NCI-H1694 (cell line): ENCODE measurements at places on chromosomes 12 and 14.

DNA sequence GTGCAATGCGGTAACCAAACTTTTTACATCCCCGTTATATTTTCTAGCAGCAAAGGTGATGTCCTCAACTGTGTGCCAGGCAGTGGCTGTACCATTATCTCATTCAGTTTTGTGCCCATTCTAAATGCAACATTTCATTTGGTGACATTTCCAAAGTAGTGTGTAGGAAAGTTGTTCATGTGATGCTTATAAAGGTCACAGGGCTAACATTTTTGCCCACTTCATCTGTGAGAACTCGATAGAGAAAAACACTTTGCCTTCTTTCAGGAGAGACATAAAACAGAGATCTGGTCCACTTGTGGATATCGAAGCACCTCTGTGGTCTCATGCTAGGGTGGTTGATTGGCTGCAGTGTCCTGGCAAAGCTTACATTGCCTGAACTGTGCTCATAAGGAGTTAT is 414.2 kb upstream of the PDE3A start:
- DNase-seq: no peak

DNA sequence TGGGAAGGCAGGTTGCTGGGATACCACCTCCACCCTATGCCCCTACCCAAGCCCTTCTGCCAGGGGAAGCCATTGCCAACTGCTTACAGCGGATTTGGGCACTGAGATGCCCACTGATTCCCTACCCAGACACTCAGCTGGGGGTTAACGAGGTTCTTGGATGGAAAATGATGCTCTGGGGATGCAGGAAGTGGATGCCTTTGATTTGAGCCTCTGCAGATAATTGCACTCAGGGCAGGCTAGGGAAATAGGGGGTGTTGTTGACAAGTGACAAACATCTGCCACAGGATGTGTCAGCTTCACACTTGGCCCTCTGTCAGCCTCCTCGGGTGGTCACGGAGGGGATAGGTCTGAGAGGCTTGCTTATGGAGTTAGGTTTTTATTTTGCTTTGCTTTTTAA is 57.4 kb downstream of the RPH3A start:
- DNase-seq: peak; percentile 73

GRCh38 chr12:132399092-132400010 is 70.0 kb upstream of the GALNT9 start:
- DNase-seq: no peak

DNA sequence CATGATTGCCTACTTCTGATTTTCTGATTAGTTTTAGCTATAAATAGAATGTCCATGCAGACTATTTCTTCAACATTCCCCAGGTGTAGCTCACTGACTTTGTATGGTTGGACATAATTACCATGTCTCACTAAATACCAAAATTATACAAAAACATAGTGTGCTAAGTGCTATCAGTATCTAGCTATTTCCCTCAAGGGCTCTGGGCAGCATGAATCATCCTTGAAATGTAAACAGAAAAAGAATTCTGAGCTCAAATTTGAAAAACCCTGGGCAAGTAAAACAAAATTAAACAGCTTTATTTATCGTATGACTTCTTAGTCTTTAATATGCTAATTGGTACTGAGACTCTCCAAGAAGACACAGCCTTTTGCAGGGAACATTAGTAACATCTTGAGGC is 82.9 kb downstream of the SPATA7 start:
- DNase-seq: no peak

DNA sequence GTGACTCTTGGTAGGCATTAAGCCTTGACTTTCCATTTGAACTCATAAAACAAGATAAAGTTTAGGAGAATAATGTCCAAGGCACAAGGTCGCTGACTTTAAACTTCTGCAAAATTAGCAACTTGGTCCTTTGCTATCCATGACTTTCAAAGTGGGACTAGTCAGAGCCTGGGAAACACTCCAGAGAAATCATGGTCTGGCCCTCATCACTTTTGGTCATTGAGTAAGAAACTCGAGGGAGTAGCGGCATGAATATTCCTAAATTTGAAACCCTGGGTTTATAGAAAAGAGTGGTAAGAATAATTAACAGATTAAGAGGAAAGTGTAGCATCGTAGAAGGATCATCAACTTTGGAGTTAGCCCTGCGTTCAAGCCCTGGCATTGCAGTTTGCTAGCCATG is 16.9 kb upstream of the APPL2 start:
- no peak for DNase-seq

DNA sequence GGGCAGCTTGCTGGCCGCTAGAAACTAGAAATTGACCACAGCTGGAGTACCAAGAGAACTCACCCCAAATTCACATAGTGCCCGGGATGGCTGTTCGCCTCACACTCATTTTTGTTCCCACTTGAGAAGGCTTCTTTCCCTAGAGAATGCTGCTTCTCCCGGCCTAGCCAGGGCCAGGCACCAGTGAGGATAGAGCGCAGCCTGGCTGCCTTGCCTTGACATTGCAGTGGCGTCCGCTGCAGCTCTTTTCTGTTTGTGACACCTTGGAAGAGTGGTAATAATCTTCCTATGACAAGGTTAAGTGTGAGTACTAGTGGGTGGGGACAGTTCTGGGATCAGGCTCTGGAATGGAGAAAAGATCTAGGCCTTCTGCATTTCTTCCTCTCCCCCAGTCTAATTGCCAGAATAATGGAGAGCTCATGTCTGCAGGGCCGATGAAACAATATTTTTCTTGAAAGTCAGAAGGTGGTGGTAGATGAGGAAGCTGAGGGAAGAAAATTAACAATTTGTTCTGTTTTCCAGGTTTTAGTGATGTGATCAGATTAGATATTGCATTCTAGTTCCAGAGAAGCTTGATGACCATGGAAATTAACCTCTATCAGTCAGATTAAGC is 3.7 kb downstream of the TMEM253 start:
- DNase-seq: peak; percentile 82

- no peak for DNase-seq
Measured at GRCh38 chr12:58988643-58989344, 68.5 kb upstream of the LRIG3 start.

DNA sequence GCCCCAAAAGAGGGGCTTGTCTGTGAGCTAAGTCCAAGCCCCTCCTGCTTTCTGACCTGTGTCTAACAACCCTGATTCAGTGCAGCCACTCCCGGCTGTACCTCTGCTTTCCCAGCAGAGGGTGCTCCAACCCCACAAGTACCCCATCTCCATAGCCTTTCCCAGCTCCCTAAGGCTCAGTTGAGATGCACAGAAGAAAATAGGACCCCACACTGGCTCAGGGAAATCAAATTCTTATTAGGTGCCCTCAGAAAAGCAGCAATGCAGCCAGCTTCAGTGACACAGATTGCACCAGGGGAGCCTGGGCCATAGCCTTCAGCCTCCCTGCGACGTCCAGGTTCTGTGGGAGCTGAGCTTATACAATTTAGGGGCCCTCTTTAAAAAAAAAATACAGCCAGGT is 49.9 kb downstream of the LRRC74A start:
- DNase-seq: peak; percentile 94

GRCh38 chr14:80464531-80465149 is 253.3 kb upstream of the DIO2 start:
- no peak for DNase-seq

- no peak for DNase-seq
Measured at GRCh38 chr12:101957252-101957959, 80.0 kb downstream of the DRAM1 start.

- DNase-seq: peak; percentile 3
Measured at GRCh38 chr12:14175206-14175605, 190.3 kb upstream of the ATF7IP start.

- DNase-seq: no peak
Measured at GRCh38 chr14:54117396-54117795, 160.8 kb upstream of the BMP4 start.

GRCh38 chr12:111443586-111443985 is 37.9 kb downstream of the SH2B3 start:
- DNase-seq: no peak

GRCh38 chr14:20530771-20531571 is 25.6 kb downstream of the RNASE10 start:
- peak; percentile 91 for DNase-seq

GRCh38 chr12:47359310-47360092 is 279.7 kb upstream of the AMIGO2 start:
- no peak for DNase-seq

- no peak for DNase-seq
Measured at GRCh38 chr14:34043627-34044372, 92.9 kb upstream of the EGLN3 start.

- no peak for DNase-seq
Measured at GRCh38 chr14:99981806-99982205, 83.4 kb upstream of the EVL start.

DNA sequence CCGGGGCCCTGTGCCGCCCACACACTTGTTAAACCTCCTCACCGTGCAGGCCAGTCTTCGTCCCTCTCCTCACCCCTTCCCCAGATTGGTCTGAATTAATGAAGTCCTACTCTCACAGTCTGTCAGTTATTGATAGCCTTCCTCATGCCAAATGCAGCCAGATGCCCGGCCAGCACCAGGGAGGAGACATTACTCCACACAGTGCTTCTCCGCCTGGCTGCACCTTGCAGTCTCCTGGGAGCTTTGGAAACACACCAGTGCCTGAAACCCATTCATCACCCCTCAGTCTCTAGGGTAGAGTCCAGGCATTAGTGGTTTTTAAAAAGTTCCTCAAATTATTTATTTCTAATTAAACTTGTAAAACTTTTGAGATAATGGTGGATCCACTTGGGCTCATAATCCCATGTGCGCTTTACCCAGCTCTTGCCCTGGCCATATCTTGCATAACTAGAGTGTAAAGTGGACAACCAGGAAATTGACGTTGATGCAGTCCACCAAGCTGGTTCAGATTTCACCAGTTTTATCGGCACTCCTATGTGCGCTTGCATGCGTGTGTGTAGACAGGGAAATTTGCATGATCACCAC is 38.2 kb upstream of the TSPAN9 start:
- DNase-seq: no peak

GRCh38 chr12:15763328-15763727 is 25.9 kb downstream of the EPS8 start:
- no peak for DNase-seq

DNA sequence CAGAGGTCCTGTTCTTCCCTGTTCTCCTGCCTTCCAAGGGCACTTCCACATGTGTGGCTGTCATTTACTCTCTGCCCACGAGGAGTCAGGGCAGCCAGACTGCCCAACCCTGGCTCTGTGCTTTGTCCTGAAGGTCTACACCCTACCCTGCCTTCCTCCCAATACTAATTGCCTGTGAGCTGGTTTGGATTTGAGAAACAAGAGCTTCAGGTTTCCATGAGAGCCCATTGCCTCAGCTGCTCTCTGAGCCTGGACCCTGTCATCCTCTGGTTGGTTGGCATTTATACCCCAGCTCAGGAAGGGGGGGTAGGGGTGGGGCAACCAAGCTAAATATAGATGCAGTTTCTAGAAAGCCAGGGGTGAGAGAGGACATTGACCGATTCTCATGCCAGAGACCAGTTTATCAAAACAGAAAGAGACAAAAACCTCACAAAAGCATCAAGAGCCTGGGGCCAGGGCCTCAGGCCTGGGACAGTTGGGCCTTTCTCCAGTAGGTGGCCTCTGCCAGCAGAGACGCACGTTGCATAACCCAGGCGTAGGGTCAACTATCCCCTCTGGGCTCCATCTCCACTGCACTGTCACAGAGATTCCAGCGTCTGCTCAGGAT is 34.5 kb downstream of the VDR start:
- no peak for DNase-seq

GRCh38 chr12:126883697-126884096 is 1383.3 kb upstream of the TMEM132C start:
- DNase-seq: no peak

GRCh38 chr12:44929236-44929885 is 53.2 kb upstream of the NELL2 start:
- DNase-seq: no peak

GRCh38 chr12:132872975-132873421 is 14.4 kb downstream of the CHFR start:
- DNase-seq: no peak

DNA sequence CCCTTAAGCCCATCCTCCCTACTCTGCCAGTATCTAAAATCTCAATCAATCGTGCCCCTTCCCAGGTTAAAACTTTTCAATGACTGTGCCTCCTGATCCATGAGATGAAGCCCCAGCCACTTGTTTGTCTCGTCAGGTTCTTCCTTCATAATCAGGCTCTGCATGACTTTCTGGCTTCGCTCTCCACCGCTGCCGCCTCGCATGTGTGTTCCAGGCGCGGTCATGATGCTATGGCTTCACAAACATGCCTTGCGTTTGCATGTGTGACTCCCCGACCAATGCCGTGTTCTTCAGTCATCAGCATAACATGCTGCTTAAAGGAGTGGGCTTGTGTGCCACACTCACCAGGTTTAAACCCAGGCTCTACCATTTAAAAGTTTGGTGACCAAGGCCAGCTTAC is 5.0 kb upstream of the C1RL start:
- DNase-seq: no peak

- DNase-seq: no peak
Measured at GRCh38 chr12:129659961-129660622, 243.7 kb downstream of the TMEM132D start.

DNA sequence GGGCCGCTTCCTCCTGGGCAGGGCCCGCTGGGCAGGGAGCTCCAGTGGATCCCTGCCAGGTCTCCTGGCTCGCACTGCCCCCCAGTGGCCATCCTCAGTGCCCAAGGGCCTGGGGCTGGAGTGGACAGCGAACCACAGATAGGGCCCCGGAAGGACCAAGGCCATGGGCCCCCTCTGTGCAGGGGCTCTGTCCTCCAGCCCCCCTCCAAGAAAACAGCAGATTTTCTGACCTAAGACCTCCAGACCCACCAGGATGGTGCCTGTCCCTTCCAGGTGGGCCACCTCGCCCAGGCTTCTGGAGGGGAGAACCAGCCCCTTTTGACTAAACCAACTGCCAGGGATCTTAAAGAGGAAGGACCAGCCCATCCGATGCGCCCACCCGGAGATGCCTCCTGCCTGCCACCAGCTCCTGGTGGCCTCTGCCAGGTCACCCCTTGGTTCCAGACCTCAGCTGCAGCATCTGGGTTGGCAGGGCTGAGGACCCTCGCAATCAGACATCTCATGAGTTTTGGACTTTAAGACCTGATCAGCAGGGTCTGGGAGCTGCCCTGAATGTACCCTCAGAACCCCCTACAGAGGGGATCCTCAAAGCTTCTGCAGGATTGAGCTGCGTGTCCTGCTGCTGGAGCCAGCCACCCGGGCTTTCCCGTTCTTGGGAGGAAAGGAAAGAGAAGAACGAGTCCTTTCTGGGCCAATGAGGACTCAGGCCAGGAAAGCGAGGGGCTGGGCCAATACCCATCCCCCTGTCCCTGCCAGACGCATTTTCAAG is 325.8 kb upstream of the DIO3 start:
- peak; percentile 45 for DNase-seq

GRCh38 chr12:51852404-51853137 is 4.1 kb upstream of the FIGNL2 start:
- DNase-seq: no peak

DNA sequence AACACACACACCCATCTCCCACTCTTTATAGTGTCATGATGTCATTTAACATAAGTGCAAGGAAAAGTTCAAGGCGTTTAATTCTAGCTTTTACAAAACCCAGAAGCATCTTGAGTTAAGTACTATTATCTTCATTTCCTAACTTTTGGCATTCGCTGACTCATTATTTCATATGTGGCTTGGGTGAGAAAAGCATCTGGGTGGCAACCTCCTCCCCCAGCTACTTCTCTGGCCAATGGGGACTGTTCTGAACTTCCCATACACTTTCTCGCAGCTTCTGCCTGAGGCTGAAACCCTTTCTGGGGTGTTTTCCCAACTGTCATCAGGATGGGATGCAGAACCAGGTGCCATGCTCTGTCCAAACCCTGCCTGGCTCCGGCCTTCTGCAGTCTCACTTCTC is 2.8 kb upstream of the MARK3 start:
- DNase-seq: no peak

GRCh38 chr14:101721111-101721510 is 40.4 kb upstream of the PPP2R5C start:
- DNase-seq: no peak
